ENCODE measurements at places on chromosomes 5 and 9. TPM values are rescaled to one million over a fixed set of nuclear protein-coding genes. Genes with fewer than 3 reads are reported as not detected.

Gene PCDHB9
- 3.1 TPM for total RNA-seq

Gene DAB2
- total RNA-seq: 9.9 TPM

DNA sequence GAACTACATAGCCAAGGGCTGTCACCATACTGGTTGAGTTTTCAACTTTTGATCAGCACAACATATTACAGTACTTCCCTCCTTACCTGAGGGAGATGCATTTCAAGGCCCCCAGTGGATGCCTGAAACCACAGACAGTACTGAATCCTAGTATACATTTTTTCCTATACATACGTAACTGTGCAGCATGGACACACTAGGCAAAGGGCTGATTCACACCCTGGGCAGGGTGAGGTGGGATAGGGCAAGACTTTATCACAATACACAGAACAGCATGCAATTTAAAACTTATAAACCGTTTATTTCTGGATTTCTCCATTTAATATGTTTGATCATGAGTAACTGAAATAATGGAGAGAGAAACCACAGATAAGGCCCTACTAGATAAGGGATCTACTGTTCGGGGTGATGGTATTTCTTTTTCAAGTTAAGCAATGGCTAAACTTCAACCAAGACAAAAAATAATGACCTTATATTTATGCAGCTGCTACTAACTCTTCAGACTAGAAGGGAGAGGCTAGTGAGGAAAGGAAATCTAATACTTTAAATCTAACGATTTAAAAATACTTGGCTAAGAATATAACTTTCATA, 186.9 kb upstream of the GNA14 start:
- no peak for DNase-seq

- DNase-seq: no peak
Measured at GRCh38 chr9:87686520-87687090, 39.3 kb upstream of the CTSL start.

DNA sequence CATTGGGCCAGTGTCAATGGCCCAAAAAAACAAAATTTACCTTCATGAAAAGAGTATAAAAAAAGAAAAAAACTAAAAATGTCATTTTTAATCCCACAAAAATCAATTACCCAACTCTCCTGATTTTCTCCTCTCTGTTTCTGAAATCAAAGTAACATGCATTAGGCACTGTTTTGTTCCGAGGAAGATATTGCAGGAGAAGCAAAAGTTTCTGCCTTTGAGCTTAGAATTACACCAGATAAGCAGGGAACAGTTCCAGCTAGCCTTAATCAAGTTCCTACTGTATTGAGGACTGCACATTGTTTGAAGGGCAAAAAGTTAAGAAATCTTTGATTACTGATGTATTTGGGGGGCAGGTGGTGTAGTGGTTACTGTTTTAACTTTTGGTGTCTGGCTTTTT, 1.1 kb upstream of the PRKAA1 start:
- DNase-seq: no peak

DNA sequence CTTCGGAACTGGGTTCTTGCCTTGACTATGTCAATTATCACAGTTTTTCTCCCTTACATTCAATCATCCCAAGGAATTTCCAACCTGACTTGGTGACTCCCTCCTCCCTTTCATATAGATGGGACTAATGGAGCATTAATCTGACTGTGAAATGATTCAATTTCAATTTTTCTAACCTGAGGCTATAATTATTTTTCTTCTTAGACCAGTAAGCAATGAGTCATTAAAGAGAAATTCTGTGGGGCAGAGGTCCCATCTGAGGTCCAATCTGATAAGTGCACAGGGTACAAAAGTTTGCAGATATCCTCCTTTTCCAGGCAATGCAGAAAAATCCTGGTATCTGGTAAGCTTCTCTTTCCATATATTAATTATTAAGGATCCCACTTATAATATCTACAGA, 18.9 kb downstream of the PDE4D start:
- DNase-seq: no peak

- no peak for DNase-seq
Measured at GRCh38 chr5:76732405-76733048, 16.6 kb downstream of the F2R start.

DNA sequence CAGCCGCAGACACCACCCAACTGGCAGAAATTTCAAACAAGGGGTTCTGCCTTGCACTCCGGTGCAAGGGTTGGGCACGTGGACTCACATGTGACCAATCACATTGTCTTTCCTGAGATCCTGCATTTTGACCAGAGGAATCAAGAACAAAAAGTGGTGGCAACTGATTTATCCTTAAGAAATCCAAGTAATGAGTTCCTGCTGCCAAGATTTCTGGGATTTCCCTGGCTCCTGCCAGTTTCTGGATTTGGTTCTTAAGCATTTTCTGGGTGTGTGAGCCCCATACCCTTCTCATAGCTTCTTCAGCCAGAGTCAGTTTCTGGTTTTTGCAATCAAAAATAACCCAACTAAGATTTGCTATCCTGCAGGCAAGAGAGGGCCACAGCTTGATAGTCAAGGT, 17.4 kb upstream of the KCNIP1 start:
- no peak for DNase-seq

GRCh38 chr9:2570615-2571479, 50.7 kb upstream of the VLDLR start:
- no peak for DNase-seq

- DNase-seq: peak; percentile 80
Measured at GRCh38 chr9:111597852-111598732, 1.4 kb downstream of the PTGR1 start.
